ENCODE measurements at places on chromosomes 7 and 10.

DNA sequence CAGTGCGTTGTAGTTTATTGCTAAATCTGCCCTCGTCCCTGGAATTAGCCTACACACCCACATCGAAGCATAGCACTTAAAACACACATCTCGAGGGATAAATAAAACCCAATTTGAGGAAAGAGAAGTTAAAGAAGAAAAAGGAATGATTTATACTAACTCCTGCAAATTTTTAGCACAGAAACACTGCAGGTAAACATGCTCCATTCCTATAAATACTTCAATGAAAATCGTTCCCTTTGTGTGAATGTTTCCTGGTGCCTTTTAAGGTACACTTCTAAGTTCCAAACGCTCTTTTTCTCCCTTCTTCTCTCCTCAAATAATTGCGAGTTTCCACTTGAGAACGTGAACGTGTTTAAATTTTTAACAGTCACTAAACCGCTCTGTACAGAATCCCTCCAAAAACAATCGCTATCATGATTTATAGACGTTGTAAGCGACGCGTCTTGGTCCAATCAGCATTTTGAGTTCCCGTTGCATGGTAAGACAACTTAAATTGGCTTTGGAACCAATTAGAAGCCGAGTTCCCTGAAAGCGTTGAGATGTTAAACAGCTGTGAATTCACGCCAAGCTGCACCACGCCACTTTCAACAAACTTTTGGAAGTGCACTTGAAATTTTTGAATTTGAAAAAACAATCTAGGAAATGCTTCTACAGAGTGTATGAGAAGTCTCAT is 12.5 kb upstream of the EBLN1 start:
- DNase-seq: peak; percentile 30

- DNase-seq: no peak
Measured at GRCh38 chr7:30169579-30169978, 34.8 kb downstream of the MTURN start.

DNA sequence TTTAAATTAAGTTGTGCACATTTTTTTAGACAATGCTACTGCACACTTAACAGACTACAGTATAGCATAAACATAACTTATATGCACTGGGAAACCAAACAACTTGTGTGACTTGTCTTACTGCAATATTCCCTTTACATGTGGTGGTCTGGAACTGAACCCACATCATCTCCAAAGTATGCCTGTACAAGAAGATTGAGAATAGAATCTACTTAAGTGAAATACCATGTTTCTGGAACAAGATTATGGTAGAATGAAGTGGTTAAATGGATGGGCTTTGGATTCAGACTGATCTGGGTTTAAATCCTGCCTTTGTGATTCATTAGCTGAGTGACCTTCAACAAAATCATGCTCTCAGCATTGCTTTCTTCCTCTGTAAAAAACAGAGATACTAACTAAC is 30.7 kb downstream of the CUL2 start:
- no peak for DNase-seq

GRCh38 chr7:149218469-149219420 is 20.7 kb upstream of the ZNF212 start:
- no peak for DNase-seq

DNA sequence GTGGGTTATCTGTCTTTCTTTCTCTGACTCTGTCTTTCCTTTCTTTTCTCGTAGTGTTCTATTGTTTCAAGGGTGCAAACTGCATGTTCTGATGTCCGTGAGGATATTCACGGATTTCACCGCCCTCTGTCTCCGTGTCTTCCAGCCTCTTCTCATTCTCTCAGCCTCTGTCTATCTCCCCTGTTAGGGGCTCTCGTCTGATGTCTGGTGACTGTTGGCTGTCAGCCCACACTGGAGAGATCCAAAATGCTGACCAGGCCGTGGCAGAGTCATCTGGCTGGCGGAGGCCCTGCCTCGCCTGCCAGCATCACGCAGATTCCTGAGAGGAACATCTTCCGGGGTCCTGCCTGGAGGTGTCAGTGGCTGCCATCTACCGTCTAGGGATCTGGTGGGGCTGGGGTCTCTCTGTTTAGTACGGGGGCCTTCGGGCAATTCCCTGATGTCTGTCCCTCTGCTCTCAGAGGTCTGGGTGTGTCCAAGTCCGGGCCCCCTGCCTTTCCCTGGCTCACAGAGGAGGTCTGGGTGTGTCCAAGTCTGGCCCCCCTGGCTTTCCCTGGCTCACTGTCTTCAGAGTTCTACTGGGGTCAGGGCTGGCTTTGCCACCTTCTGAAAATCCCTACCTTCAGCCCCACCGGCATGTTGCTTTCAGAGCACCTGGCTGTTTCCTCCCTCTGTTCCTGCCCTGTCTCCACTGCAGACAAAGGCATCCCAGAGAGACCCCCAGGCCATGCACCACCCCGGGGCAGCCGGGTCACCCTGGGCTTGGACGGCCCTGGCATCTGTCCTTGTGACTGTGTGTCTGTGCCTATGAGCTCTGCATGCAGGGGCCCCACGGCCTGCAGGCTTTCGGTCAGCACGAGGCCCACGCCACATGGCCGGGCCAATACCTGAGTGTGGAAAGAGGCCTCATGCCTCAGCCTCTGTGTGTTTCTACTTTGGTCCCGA is 14.0 kb upstream of the SCART1 start:
- no peak for DNase-seq

GRCh38 chr7:3154881-3155494 is 111.3 kb upstream of the CARD11 start:
- DNase-seq: peak; percentile 58

GRCh38 chr7:44486693-44487092 is 3.8 kb downstream of the NUDCD3 start:
- no peak for DNase-seq

DNA sequence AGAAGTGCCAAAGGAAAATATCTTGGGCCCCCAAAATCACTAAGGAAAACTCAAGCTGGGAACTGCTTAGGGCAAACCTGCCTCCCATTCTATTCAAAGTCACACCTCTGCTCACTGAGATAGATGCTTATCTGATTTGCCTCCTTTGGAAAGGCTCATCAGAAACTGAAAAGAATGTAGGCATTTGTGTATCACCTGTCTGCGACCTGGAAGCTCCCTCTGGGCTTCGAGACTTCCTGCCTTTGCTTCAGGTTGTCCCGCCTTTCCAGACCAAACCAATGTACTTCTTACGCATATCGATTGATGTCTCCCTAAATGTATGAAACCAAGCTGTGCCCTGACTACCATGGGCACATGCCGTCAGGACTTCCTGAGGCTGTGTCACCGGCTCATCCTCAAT is 14.5 kb upstream of the LRRC72 start:
- no peak for DNase-seq

- no peak for DNase-seq
Measured at GRCh38 chr7:20214132-20214531, 3.1 kb downstream of the MACC1 start.

GRCh38 chr7:5539013-5539411 is 115.4 kb upstream of the TNRC18 start:
- no peak for DNase-seq

DNA sequence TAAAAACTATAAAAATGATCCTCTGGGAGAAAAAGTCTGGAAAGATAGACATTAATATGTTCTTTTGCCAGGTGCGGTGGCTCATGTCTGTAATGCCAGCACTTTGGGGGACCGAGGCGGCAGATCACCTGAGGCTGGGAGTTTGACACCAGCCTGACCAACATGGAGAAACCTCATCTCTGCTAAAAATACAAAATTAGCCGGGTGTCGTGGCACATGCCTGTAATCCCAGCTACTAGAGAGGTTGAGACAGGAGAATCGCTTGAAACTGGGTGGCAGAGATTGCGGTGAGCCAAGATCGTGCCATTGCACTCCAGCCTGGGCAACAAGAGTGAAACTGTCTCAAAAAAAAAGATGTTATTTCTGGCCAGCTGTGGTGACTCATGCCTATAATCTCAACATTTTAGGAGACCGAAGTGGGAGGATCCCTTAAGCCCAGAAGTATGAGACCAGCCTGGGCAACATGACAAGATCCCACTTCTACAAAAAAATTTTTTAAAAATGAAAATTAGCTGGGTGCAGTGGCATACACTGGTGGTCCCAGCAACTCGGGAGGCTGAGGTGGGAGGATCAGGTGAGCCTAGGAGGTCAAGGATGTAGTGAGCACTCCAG is 101.9 kb upstream of the LRRN3 start:
- no peak for DNase-seq

GRCh38 chr7:408751-409311 is 110.8 kb downstream of the PDGFA start:
- no peak for DNase-seq

- DNase-seq: no peak
Measured at GRCh38 chr7:34333925-34334324, 324.1 kb upstream of the NPSR1 start.

DNA sequence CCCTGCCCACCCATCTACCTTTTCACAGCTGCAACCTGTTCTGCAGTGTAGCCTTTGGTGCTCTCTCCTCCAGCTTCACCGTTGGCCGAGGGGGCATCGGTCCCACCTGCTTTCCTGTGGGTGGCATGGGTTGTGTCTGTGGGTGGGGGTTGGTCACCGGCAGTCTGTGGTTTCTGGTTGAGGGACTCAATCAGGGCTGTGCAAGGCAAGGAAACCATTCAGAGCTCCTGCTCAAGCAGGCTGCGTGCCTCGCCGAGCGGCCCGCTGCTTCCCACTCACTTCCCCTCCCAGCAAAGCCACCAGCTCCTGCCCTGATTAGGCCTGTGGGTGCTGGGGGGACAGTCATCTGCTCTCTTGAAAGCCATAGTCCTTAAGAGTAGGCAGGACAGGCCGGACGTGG is 9.8 kb downstream of the DNAJB12 start:
- DNase-seq: peak; percentile 56

GRCh38 chr10:117132751-117133231 is 5.3 kb downstream of the VAX1 start:
- DNase-seq: peak; percentile 11

DNA sequence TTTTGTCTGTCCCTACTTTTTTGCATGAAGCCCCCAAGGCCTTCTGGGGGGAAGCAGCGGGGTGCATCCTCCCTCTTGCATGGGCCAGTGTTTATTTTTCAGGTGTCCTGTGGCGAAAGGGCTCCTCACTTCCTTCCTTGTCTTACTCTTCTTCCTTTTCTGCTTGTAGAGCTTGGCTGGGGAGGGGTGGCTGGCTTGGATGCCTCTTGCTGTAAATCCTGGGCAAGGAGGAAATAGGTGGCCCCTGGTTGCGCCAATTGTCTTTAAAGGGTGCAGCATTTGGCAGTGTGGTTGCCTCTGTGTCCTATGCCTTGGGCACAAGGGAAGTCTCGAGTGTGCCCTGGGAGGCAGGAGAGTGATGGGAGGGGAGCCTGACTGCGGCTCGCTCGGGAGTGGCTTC is 95.0 kb downstream of the SH2D4B start:
- no peak for DNase-seq

GRCh38 chr7:155660059-155660757 is 15.7 kb downstream of the RBM33 start:
- no peak for DNase-seq

GRCh38 chr10:4101918-4102654 is 317.1 kb upstream of the KLF6 start:
- no peak for DNase-seq

GRCh38 chr10:74871595-74872382 is 45.4 kb downstream of the KAT6B start:
- DNase-seq: no peak

GRCh38 chr10:61779950-61780659 is 117.4 kb downstream of the CABCOCO1 start:
- peak; percentile 36 for DNase-seq

GRCh38 chr10:93211991-93212390 is 138.3 kb downstream of the CYP26A1 start:
- no peak for DNase-seq

DNA sequence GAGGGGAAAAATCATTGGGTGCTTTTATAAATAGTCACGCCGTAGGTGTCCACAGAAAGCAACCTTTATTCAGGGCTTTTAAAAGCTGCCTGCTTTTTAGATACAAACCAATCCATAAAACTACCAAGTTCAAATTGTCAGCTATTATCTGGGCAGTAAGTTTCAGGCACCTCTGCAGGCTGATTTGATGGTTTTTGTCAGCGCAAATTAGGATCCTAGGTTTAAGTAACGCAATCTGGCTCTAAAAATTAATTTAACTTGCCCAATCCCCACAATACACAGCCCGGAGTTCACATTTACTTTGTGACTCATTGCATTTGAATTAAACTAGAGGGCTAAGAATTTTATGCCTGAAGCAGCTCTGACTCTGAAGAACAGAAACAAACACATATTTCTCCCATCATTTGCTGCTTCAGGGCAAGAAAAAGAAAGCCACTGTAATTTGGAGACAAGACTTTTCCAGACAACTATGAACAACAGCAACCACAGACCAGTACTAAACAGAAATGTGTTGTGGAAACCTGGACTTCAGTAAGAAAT is 43.3 kb downstream of the NRP1 start:
- no peak for DNase-seq

DNA sequence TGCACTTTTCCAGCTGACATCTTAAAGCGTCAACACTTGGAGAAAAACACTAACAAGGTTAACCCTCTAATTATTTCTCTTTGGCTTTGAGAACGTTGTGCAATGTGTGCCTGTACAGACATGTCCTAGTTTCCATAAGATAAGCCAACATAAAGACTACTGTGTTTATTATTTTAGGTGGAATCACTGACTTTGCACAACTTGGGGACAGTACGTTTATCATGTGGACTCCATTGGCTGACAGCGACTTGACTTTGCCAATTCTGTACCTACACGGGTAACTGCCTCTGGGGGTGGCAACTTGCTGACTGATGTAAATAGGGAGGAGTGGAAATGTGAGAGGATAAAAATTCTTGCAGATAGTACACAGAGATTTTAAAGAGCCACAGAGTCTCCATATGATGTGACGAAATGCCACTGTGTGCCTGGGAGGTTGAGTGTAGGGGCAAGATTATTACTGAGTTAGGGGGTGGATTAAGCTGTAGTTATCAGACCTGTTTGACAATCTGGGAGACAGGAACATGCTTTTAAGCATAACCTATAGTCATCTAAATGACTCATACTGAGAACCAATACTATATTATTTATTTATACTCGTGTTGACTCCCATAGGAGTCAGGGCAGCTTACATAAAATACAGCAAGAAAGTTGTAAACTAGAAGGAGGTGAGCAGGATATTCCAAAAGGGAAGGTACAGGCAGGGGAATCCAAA is 21.0 kb downstream of the SLC13A4 start:
- no peak for DNase-seq

All from stimulated activated naive CD8-positive, alpha-beta T cell treated with anti-CD3 and anti-CD28 coated beads, Interleukin-15, Interleukin-2, amounts not matched to agents 100 U/mL and 50 U/mL, for 24 hours (primary cell).